Astrocyte (in vitro differentiated cells and primary cell): ENCODE measurements at places on chromosomes 1 and 21.
A peak's percentile ranks its signal among the peaks of the same experiment; 100 is the strongest.

DNA sequence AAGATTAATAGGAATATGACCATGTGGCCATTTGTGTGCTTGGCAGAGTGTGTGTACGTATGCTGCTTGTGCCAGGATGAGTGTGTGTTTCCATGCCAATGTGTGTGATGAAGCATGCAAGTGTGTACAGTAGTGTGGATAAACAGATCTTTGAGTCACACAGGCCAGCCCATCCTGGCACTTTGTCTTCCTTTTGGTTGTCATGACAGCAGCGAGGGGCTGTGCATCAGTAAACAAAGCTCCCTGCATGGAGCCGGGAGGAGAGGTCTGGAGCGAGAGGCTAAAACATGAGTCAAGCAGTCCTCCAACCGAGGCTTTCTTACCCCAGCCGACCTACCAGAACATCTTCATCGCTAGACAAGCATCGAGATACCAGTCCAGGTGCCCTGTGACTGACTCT, 221.2 kb downstream of the CACNA1E start:
- no peak for DNase-seq

DNA sequence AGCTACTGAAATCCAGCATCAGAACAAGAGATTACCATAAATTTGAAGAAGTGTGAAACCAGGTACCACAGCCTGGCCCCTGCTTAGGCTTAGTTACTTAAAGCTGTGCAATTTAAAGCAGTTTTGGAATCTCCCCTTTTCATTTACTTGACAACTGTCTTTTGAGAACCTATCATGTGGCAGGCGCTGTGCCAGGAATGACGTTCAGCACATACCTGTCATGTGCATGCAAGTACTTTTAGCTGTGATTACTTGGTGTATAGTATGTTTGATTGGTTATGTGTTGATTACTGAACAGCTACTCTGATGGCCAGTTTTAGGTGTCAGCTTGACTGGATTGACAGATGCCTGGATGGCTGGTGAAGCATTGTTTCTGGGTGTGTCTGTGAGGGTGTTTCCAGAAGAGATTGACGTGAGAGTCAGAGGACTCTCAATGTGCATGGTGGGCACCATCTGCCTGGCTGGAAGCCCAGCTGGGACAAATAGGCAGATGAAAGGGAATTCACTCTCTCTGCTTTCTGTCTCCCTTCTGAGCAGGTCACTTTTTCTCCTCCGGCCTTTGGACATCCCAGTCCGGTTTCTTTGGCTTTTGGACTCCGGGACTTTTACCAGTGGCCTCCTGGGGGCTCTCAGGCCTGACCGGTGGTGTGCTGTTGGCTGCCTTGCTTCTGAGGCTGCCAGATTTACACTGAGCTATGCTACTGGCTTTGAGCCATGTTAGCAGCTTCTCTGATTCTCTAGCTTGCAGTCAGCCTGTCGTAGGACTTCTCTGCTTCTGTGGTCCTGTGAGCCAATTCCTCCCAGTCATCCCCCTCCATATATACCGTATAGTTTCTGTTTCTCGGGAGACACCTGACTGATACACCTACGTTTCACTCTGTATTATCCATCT, 178.0 kb downstream of the RYR2 start:
- DNase-seq = no peak

- DNase-seq = no peak
Measured at GRCh38 chr1:33626801-33627200, 154.4 kb downstream of the ZSCAN20 start.

- DNase-seq = no peak
Measured at GRCh38 chr1:160095382-160096105, 2.9 kb downstream of the IGSF8 start.

- DNase-seq = no peak
Measured at GRCh38 chr1:53001128-53001527, 60.9 kb upstream of the PODN start.

DNA sequence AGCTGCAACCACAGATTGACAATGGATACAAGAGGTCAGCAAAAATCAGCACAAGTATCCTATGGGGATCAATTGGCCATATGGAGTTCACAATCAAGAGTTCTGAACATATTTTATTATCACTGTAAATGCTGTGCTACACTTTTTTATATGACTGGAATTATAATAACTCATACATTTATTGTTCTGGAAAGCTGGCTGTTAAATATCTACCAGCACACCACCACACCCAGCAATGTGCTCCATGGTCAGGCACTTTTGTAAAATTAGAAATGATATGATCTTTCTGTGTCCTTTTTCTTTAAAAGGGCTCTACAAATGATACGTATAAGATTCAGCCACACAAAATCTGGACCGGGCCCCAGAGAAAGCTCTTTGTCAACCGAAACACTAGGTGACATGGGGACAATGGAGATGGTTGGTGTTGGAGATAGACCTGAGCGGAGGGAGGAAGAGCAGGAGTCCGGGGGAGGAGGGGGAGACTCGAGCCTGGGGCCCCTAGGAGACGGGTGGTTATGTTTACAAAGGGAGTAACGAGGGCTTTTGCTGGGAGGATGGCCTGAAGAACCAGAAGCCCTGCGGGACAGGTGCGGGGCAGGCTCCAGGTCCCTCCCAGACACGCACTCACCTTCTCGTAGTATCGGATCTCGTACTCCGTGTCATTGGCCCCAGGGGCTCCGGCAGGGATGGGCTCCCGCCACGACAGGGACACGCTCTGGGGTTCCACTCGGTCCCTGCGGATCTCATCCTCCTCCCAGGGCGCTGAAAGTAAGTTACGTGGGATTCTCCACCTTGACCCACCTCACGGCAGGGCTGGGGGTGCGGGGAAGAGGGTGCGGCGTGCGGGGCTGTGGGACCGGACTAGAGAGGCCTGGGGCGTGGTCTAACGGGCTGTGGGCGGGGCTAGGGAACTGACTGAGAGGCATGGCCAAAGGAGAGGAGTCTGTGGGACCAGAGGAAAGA, 30.0 kb downstream of the EPHA10 start:
- DNase-seq = no peak

DNA sequence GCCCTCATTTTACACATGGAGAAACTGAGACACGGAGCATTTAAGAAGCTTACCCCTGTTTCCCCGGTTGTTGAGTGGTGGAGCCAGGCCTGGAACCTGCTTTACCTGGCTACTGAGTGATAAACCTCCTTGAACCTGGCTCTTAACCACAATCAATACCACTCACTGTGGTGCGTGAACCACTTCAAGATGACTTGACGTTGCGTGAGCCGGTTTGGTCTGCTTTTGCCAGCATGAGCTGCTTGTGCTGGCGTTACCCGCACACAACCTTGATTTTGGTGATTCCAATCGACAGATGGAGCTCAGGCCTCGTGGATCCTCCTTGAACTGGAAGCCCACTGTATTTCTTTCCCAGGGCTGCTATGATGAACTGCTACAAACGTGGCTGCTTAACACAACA, 6.1 kb upstream of the TINAGL1 start:
- no peak for DNase-seq

GRCh38 chr1:81549588-81550127, 251.1 kb upstream of the ADGRL2 start:
- DNase-seq = peak; percentile 19

DNA sequence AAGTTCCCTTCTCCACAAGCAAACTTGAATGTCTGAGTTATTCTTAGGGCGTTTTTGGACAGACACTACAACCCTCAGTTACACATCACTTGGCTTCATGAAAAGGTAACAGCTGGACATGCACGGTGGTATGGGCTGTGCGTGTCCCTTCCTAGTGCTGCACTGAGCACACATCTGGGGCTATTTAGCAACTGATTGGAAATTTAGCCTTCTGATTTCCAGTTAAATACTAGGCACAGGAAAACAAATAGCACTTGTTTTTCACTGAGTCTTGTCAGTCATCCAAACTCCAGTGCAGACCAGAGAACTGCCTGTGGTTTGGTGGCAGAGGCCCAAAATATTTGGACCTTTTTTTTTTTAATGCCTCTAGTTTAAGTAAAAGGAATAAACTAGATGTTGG, 134.7 kb downstream of the TGFBR3 start:
- DNase-seq = peak; percentile 61

GRCh38 chr1:182460550-182460951, 10.6 kb downstream of the RGSL1 start:
- DNase-seq = no peak

- no peak for DNase-seq
Measured at GRCh38 chr1:85413169-85413568, 51.8 kb downstream of the DDAH1 start.

- DNase-seq = no peak
Measured at GRCh38 chr21:16116069-16116468, 386.3 kb downstream of the USP25 start.

- DNase-seq = no peak
Measured at GRCh38 chr1:5744341-5744740, 247.9 kb downstream of the NPHP4 start.

GRCh38 chr1:2543543-2544092, 12.6 kb upstream of the TNFRSF14 start:
- peak; percentile 4 for DNase-seq

DNA sequence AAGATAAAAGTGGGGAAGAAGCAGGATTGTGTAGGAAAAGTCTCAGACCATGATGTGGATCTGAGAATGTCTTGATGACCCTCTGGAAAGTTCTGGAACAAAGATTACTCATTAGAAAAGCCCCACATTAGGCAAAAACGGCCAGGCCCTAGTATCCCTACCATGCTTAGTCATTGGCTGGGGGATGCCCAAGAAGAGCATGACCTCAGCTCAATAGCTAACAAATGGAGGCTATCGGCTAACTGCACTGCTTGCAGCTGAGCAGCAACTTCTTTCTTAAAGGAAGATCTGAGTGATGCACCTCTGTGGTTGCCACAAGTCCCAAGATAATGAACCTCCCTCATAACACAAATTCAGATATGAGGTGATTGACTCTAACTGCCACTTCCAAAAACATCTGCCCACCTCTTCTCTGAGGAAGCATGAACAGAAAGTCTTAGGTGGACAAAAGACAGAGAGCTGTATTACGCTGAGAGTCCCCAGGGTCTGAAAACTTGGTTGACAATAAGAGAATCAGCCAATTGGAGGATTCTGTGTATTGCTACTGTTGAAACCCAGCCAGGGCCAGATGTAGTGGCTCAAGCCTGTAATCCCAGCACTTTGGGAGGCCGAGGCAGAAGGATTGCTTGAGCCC, 64.6 kb upstream of the AK4 start:
- no peak for DNase-seq

DNA sequence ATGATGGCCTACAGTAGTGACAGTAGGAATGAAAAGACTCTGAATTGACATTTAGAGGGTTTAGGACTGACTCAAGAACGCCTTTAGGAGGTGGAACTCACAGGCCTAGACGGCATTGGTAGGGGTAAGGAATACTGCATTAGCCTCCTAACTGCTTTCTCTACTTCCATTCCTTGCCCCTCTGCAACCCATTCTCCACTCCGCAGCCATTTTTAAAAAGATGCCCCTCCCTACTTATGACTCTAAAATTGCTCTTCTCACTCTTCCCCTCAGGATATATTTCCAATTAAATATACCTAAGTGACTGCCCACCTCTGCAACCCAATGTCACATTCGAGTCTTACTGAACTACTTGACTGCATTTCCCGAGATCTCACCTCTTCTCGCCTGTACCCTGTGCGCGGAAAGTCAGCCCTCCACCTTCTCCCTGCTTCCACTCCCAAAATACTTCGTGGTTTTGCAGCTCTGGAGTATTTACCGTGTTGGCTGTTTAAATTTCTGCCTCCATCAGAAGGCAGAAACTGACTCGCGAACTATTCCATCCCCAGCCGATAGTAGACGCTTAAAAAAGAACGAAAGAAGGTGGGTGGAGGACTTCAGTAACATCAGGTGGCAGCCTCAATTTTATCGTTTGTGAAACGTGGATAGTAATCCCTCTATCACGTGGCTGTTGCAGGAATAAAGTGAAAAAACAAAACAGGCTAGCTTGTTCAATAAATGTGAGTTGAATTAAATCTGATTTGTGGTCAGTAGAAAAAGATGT, 1.1 kb upstream of the YBX1 start:
- peak; percentile 18 for DNase-seq
